Progenitor cell of endocrine pancreas (in vitro differentiated cells): ENCODE measurements at places on chromosomes 16 and 17. TPM values are rescaled to one million over a fixed set of nuclear protein-coding genes. Genes with fewer than 3 reads are reported as not detected.
A peak's percentile ranks its signal among the peaks of the same experiment; 100 is the strongest.

GRCh38 chr17:40445751-40446468 lies 2.7 kb downstream of the IGFBP4 start:
- peaks cover 7% of the 10 kb centered on the region for H3K4me1 ChIP-seq
- H3K36me3 ChIP-seq = no peaks in the 10 kb centered on the region
- peaks cover 33% of the 10 kb centered on the region for H3K27me3 ChIP-seq
- no peak overlapping the region for H3K27ac ChIP-seq
- H3K4me3 ChIP-seq = no peak overlapping the region

NKD1 gene
- 2.8 and 3.0 TPM in 2 replicates for total RNA-seq

DNA sequence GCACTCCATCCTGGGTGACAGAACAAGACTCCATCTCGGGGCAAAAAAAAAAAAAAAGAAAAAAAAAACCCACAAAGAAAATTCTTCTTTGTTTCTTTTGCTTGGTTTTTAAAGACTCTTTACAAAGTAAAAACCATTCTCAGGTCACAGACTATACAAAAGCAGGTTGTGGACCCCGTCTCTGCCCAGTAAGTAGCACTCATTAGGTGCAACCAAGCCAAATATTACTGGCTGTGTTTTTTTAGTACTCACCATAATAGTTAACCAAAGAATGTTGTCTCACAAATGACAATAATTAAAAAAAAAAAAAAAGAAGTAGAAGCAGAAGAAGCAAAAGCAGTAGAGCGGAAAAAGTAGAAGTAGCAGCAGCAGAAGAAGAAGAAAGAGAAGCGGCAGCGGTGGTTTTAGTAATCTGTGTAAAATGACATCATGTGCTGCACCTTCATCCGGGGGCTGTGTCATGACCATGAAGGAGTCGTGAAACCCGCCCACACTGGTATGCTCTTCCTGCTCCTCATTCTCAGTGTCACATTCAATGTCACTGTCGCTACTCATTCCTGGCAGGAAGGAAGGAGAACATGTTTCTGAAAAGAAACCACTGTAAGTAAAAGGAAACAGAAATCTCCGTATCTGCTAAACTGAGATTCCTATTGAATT lies 105.4 kb downstream of the TRIM37 start:
- DNase-seq = no peak
- peaks cover 8% of the 10 kb centered on the region for H3K36me3 ChIP-seq
- peak overlapping the region; percentile 95 for H3K27ac ChIP-seq
- peak overlapping the region; percentile 47 for H3K4me3 ChIP-seq
- no peaks in the 10 kb centered on the region for H3K27me3 ChIP-seq

DNA sequence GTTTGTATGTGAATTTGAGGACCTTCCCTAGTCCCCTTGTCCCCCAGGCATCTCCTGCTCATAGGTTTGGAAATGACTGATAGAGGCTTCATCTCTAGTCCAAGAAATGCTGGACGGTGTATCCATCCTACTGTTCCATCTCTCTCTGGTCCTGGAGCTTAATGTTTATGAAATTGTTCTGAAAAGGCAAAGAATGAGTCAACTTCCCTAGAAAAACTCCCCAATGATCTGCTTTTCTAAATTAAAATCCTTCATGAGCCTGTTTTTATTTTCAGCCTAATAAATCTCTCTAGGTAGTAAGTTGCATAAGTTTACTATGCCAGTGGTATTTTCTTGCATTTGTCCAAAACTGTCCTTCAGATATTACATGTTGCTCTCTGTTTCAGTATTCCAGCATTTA lies 2.1 kb upstream of the IGSF6 start:
- no peak overlapping the region for H3K4me3 ChIP-seq
- no peaks in the 10 kb centered on the region for H3K27me3 ChIP-seq
- no peak overlapping the region for H3K27ac ChIP-seq
- peaks cover 7% of the 10 kb centered on the region for H3K36me3 ChIP-seq

DNA sequence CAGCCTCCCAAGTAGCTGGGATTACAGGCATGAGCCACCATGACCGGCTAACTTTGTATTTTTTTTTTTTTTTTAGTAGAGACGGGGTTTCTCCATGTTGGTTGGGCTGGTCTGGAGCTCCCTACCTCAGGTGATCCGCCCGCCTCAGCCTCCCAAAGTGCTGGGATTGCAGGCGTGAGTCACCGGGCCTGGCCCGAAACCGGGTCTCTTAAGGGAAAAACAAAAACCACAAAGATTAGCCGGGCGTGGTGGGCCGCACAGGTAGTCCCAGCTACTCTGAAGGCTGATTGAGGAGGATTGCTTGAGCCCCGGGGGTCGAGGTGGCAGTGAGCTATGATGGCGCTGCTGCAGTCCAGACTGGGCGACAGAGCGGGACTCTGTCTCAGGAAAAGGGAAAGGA lies 19.9 kb upstream of the RBL2 start:
- H3K27ac ChIP-seq = no peak overlapping the region
- no peak for DNase-seq
- peaks cover 1% of the 10 kb centered on the region for H3K36me3 ChIP-seq
- no peak overlapping the region for H3K4me3 ChIP-seq
- H3K27me3 ChIP-seq = no peaks in the 10 kb centered on the region

GRCh38 chr17:9959377-9959981 lies 54.4 kb upstream of the RCVRN start:
- peaks cover 4% of the 10 kb centered on the region for H3K4me1 ChIP-seq
- H3K4me3 ChIP-seq = no peak overlapping the region
- DNase-seq = peak; percentile 57
- no peak overlapping the region for H3K27ac ChIP-seq

DNA sequence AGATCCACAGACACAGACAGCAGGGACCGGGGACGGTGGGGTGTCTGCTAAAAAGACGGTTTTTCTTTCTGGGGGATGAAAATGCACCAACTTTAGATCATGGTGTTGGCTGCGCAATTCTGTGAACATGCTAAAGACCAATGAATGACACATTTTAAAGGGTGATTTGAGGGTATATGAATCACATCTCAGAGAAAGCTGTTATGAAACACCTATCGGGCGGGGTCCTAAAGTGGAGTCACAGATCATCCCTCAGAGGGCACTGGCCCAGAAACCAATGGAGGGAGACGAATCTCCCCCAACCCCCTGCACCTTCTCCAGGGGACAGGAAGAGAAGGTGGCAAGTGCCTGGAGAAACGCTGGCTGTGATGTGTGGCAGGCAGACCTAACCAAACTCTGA lies 26.0 kb downstream of the KLHDC4 start:
- H3K4me3 ChIP-seq = no peak overlapping the region
- peaks cover 13% of the 10 kb centered on the region for H3K36me3 ChIP-seq
- H3K27me3 ChIP-seq = no peaks in the 10 kb centered on the region
- no peak for DNase-seq
- H3K4me1 ChIP-seq = no peaks in the 10 kb centered on the region

- DNase-seq = no peak
- H3K4me3 ChIP-seq = no peak overlapping the region
- H3K27me3 ChIP-seq = no peaks in the 10 kb centered on the region
Measured at GRCh38 chr16:8946544-8946943, 17.2 kb downstream of the USP7 start.

PLXDC1 gene
- 2.3 and 3.7 TPM in 2 replicates for total RNA-seq

GRCh38 chr16:86156155-86156554 lies 257.2 kb downstream of the IRF8 start:
- no peak for DNase-seq
- H3K4me1 ChIP-seq = no peaks in the 10 kb centered on the region
- H3K4me3 ChIP-seq = no peak overlapping the region
- no peak overlapping the region for H3K27ac ChIP-seq

EVPL gene
- 0.05 TPM in 1 of 2 replicates, not detected in the other for total RNA-seq

DNA sequence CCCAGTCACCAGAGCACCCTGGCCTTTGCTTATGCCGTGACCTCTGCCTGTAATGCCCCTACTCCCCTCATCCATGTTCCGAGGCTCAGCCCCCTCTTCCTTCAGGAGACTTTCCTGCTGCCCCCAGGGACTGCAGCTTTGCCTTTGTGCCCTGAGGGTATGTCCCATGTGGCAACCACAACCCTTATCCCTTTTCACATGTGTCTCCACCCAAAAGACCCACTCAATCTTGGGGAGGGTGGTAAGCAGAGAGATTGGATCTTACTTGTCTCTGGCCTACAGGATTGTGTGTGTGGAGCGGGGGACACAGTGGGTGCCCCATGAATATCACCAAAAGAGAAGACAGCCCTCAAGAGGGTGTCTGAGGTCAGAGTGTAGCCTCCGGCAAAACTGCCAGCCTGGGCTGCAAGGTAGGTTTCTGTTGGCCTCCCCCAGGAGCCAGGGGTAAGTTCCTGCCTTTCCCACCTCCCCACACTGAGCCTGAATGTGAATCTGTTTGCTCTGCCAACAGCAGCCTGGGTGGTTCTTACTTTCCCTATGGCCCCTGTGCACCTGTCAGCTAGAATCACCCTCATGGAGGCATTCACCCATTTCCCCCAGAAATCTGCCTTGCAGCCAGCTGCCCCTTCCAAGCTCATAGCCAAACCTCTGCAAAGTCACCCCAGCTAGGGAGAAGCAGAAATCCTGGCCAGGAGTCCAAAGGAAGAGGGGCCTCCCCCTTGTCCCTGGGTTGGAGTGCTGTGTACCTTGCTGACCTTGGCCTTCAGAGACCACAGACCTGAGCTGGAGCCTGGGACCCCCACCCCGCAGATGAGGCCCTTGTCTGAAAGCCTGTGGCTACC lies 11.5 kb upstream of the C17orf113 start:
- peak overlapping the region; percentile 10 for H3K27ac ChIP-seq
- H3K27me3 ChIP-seq = peaks cover 22% of the 10 kb centered on the region
- no peak overlapping the region for H3K4me3 ChIP-seq
- H3K36me3 ChIP-seq = no peaks in the 10 kb centered on the region

- no peaks in the 10 kb centered on the region for H3K4me1 ChIP-seq
- H3K27ac ChIP-seq = no peak overlapping the region
- no peaks in the 10 kb centered on the region for H3K36me3 ChIP-seq
- peaks cover 3% of the 10 kb centered on the region for H3K27me3 ChIP-seq
- H3K4me3 ChIP-seq = no peak overlapping the region
- DNase-seq = no peak
Measured at GRCh38 chr16:81817789-81818567, 38.9 kb downstream of the PLCG2 start.

LGALS9 gene
- total RNA-seq = 2.1 and 3.1 TPM in 2 replicates

GRCh38 chr16:29984137-29984763 lies 10.6 kb downstream of the TAOK2 start:
- no peaks in the 10 kb centered on the region for H3K4me1 ChIP-seq
- H3K27me3 ChIP-seq = no peaks in the 10 kb centered on the region
- peaks cover 27% of the 10 kb centered on the region for H3K36me3 ChIP-seq
- no peak for DNase-seq
- H3K4me3 ChIP-seq = no peak overlapping the region
- H3K27ac ChIP-seq = no peak overlapping the region

DNA sequence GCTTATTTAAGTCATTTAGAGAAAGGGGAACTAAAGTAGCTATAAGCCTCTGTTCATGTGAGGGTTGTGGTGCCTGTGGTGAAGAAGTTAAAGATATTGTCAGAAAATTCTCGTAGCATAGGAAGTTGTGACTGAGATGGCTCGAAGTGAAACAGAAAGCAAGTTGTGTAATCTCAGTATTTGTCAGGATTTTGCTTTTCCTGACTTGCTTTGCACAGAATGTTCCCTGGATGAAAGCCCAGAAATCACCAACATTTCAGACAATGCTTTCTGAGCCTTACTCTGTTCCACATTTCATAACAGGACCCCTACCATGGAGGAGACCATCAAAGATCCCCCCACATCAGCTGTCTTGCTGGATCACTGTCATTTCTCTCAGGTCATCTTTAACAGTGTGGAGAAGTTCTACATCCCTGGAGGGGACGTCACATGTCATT lies 10.6 kb downstream of the CALCOCO2 start:
- DNase-seq = no peak
- no peak overlapping the region for H3K27ac ChIP-seq
- H3K27me3 ChIP-seq = peaks cover 6% of the 10 kb centered on the region
- no peak overlapping the region for H3K4me3 ChIP-seq

- peak overlapping the region; percentile 96 for H3K4me3 ChIP-seq
- H3K4me1 ChIP-seq = peaks cover 22% of the 10 kb centered on the region
- H3K36me3 ChIP-seq = peaks cover 2% of the 10 kb centered on the region
- DNase-seq = no peak
- H3K27me3 ChIP-seq = peaks cover 12% of the 10 kb centered on the region
- peak overlapping the region; percentile 95 for H3K27ac ChIP-seq
Measured at GRCh38 chr17:63841350-63842172, 924 bp downstream of the SMARCD2 start.

DNA sequence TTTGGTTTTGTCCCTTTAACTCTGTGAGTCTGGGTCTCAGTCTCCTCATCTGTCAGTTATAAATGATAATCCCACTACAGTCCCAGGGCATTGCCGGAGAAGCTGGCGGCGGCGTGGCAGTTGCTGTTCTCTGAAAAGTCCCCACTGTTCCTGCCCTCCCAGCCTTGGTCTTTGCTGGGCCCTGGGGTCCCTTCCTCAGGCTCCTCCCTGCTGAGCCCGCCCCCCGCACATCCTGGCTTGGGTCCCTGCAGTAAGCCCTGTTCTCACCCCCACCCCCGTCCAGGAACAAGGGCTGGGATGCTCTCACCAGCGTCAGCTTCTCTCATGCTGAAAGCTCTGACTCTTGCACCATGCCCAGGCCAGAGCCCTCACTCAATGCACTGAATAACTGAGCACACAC lies 35.3 kb upstream of the PEMT start:
- no peaks in the 10 kb centered on the region for H3K36me3 ChIP-seq
- peak overlapping the region; percentile 33 for H3K27ac ChIP-seq
- no peaks in the 10 kb centered on the region for H3K27me3 ChIP-seq
- DNase-seq = no peak
- no peak overlapping the region for H3K4me3 ChIP-seq

- no peaks in the 10 kb centered on the region for H3K27me3 ChIP-seq
- no peak for DNase-seq
- H3K27ac ChIP-seq = peak overlapping the region; percentile 89
Measured at GRCh38 chr17:4142107-4142900, 526 bp downstream of the ZZEF1 start.

- no peaks in the 10 kb centered on the region for H3K27me3 ChIP-seq
- H3K27ac ChIP-seq = peak overlapping the region; percentile 5
- H3K36me3 ChIP-seq = peaks cover 56% of the 10 kb centered on the region
- peaks cover 9% of the 10 kb centered on the region for H3K4me1 ChIP-seq
Measured at GRCh38 chr17:7897773-7898172, 9.2 kb downstream of the CHD3 start.

DNA sequence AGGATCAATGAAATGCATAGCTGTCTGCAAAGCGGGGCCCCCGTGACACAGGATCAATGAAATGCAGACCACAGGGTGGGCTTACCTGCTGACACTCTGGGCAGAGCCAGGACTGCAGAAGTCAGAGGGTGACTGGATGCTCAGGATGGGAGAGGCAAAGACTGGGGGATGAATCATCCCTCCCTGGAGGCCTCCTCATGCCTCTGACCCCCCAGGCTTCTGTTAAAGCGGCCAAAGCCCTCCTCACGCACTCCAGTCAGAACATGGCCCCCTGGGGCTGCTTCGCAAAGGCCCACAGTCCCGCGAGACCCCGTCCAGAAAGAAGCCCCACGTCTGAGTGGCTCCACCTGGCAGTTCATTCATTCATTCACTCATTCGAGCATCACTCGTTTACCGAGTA lies 38.4 kb upstream of the FOXF1 start:
- H3K36me3 ChIP-seq = no peaks in the 10 kb centered on the region
- no peak overlapping the region for H3K4me3 ChIP-seq
- no peak for DNase-seq
- peaks cover 56% of the 10 kb centered on the region for H3K27me3 ChIP-seq
- H3K4me1 ChIP-seq = no peaks in the 10 kb centered on the region

KREMEN2 gene
- total RNA-seq = 0.31 and 0.47 TPM in 2 replicates
